MG63 (cell line): ENCODE measurements at places on chromosomes 5 and 9.
A peak's percentile ranks its signal among the peaks of the same experiment; 100 is the strongest.

- DNase-seq: no peak
Observed at GRCh38 chr9:114746591-114747346, 59.1 kb downstream of the TNFSF15 start.

GRCh38 chr5:1788828-1789227 is 10.8 kb downstream of the MRPL36 start:
- DNase-seq: no peak

GRCh38 chr9:32551276-32552051 is 663 bp upstream of the SMIM27 start:
- peak; percentile 19 for DNase-seq

GRCh38 chr9:7146582-7146981 is 388.8 kb downstream of the KDM4C start:
- no peak for DNase-seq

- DNase-seq: no peak
Observed at GRCh38 chr9:89884356-89885083, 279.7 kb downstream of the GADD45G start.

DNA sequence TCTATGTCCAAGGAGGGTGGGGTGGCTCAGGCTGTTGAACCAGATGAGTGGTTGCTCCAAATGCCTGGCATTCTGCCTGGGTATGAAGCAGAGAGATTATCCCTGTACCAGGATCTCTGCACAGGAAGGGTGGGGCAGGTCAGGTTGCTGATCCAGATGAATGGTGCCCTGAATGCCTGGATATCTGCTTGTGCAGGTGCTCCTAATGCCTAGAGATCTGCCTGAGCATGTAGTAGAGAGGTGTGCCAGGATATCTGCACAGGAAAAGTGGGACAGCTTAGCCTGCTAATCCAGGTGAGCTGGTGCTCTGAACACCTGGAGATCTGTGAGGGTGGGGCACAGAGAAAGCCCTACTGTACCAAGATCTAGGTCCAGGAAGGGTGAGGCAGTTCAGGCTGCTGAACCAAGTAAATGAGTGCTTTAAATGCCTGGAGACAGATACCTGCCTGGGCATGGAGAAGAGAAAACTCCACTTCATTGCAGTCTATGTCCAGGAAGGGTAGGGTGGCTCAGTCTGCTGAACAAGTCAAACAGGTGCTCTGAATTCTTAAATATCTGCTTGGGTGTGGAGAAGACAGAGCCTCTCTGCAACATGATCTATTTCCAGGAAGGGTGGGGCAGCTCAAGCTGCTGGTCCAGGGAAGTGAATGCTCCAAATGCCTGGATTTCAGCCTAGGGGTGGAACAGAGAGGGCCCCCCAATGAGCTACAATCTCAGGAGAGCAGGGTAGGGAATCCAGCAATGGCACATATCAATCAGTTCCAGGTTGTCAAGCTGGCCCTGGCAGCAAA is 189.4 kb upstream of the DMRTA1 start:
- DNase-seq: no peak

DNA sequence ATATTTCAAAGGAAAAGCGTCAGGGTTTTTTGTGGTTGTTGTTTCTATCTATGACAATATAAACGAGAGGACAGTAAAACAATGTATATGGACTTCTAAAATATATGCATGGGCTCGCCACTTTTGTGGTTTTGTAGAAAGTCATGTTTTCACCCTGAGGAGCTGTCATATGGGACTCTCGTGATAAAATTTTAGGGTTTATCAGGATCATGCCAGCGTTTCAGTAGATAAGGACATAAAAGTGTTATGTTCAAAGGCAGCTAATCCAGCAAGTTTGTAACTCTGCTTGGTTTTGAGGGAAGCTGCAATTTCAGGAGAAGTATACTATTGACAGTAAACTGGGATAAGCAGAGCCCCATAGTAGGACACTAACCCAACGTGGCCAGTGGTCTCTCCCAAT is 120.3 kb downstream of the CDC42SE2 start:
- no peak for DNase-seq

DNA sequence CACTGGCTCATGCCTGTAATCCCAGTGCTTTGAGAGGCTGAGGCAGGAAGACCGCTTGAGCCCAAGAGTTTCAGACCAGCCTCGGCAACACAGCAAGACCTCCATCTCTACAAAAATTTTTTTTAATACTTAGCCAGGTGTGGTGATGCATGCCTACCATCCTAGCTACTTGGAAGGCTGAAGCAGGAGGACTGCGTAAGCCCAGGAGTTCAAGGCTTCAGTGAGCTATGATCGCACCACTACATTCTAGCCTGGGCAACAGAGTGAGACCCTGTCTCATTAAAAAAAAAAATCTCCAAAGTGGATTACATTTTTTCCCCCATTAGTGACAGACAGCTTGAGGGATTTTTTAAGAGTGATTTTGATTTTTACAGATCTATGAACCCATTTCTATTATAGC is 230.8 kb downstream of the BNC2 start:
- no peak for DNase-seq

DNA sequence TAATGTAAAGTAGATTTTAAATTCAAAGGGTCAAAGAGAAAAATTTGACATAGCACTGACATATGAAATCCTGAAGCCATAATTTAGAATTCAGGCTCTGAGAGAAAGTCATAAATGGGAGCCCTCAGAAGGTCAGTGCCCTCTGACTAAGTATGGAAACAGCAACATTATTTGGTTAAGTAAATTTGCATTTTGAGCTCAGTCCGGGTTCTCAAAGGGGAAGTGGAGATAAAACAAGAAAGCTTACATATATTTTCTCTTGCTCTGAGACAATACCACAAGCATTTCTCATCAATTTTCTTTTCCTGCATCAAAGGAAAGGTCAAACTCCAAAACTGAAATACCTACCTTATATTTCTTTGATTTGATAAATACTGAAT is 348.0 kb downstream of the SEMA5A start:
- no peak for DNase-seq

DNA sequence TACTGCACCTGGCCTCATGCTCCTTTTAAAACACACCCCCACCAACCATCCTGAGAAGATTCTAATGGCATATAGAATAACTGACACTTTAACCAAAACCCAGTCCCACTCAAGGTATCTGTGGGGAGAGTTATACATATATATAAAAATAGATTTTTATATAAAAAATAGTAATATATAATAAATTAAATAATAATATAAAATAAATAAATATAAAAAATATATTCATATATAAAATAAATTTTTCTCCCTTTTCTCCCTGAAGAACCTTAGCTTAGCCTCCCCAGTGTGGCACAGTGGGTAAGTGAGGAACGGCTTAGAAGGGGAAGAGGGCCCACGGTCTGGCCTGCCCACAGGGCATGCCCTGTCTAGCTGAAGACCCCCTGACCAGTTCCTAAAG is 51.1 kb upstream of the SSBP2 start:
- DNase-seq: no peak

DNA sequence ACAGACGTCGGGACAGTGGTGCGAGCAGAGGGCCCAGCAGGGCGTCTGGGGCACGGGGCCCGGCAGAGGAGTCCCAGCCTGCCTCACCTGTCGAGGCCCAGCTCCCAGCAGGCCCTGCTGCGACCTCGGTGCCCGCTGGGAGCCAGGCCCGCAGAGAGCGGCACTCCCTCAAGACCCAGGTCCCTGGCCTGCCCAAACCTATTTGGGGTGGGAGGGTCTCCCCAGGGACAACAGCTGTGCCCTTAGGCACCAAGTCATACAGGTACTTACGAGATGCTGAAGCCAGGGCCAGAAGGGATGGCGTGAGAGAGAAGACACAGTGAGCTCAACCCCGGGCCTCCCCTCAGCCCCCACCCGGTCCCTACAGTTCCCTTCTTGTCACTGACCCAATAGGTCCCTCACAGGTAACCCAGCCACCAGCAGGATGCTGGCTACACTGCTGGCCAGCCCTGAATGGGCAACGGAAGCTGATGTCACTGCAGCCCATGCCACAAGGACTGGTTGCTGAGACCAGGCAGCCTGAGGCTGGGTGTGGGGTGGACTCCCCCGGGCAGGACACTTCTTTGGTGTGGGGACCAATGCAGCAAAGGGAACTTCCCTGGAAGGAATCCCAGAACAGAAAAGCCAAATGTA is 3.7 kb downstream of the NSMF start:
- DNase-seq: no peak

- no peak for DNase-seq
Observed at GRCh38 chr5:38211354-38211710, 47.0 kb upstream of the EGFLAM start.

- no peak for DNase-seq
Observed at GRCh38 chr9:125457357-125457756, 195.7 kb downstream of the GAPVD1 start.

DNA sequence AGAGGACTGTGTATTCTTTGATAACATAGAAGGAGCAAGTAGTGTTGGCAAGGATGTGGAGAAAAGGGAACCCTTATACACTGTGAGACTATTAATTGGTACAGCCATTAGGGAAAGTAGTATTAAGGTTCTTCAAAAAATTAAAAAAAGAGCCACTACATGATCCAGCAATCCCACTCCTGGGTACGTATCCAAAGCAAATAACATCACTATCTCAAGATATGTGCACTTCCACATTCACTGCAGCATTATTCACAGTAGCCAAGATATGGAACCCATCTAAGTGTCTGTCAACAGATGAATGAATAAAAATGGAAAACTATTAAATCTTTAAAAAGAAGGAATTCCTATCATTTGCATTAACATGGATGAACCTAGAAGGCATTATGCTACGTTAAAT is 693.2 kb upstream of the RIOK2 start:
- DNase-seq: no peak

DNA sequence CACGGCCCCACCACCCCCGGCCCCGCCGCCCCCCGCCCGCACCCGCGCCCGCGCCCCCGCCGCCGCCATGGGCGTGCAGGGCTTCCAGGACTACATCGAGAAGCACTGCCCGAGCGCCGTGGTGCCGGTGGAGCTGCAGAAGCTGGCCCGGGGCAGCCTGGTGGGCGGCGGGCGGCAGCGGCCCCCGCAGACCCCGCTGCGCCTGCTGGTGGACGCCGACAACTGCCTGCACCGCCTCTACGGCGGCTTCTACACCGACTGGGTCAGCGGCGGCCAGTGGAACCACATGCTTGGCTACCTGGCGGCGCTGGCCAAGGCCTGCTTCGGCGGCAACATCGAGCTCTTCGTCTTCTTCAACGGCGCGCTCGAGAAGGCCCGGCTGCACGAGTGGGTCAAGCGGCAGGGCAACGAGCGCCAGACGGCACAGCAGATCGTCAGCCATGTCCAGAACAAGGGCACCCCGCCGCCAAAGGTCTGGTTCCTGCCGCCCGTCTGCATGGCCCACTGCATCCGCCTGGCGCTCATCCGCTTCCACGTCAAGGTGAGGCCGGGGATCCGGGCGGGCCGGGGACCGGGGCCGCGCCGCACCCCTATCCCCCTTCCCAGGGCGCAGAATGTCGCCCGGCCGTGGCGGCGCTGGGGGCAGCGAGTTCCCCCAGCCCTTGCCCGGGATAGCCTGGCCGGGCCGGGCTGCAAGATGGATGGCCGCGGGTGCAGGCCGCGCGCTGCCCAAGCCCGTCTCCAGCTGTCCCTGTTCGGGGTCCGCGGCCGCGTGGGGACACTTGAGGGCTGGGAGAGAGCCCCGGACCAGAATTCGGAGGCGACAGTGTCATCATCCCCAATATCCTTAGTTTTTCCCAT is 594 bp downstream of the FAM120A start:
- DNase-seq: peak; percentile 61

GRCh38 chr9:33222031-33222430 is 17.9 kb upstream of the SPINK4 start:
- no peak for DNase-seq

GRCh38 chr5:41978676-41979075 is 53.6 kb downstream of the FBXO4 start:
- DNase-seq: no peak

- no peak for DNase-seq
Observed at GRCh38 chr5:36985387-36985786, 108.8 kb downstream of the NIPBL start.

- no peak for DNase-seq
Observed at GRCh38 chr9:104494808-104495207, 9.3 kb upstream of the OR13F1 start.

DNA sequence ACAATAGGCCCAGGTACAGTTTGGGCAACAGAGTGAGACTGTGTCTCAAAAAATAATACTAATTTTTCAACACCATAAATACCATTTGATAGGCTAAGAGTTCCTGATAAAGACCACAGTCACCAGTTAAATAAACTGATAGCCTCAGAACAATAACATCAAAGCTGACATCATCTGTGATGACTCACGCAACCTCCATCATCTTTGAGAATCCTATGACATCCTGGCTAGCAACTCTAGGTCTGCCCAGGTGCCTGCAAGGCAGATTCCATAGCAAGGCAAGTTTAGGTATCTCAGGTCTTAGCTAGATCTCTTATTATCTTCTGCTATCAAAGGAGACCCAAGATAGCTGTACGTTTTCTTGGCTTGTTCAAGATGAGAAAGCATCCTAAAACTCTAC is 30.5 kb upstream of the UBAP2 start:
- DNase-seq: peak; percentile 19

- no peak for DNase-seq
Observed at GRCh38 chr5:152274224-152274623, 130.9 kb downstream of the NMUR2 start.

- no peak for DNase-seq
Observed at GRCh38 chr5:139954022-139954421, 89.1 kb downstream of the NRG2 start.

DNA sequence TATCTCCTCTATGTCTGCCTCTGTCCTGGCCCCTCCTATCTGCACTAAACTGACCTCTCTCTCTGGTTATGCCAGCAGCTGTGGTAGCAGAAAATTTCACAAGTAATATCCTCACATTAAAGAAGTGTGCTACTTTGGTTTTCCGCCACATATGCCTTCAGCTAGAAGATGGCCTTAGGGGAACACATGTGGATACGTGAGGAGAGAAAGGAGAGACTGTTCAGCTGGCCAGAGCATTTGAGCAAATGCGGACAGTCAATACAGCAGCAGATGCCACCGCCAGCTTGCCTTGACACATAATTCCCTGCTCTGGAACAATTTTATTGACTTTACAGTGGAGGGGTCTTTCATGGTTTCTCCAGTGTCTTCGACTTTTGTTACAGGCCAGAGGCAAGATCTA is 434.6 kb downstream of the TAF11L14 start:
- no peak for DNase-seq

GRCh38 chr5:67163231-67163756 is 33.3 kb downstream of the CD180 start:
- DNase-seq: no peak

- DNase-seq: no peak
Observed at GRCh38 chr9:82332774-82333152, 344.2 kb downstream of the SPATA31D1 start.

GRCh38 chr9:108643731-108644510 is 211.9 kb downstream of the ACTL7B start:
- no peak for DNase-seq
